ENCODE measurements at places on chromosomes 7 and 10. TPM values are rescaled to one million over a fixed set of nuclear protein-coding genes. Genes with fewer than 3 reads are reported as not detected.

The PDE1C gene
- 4.6 TPM for polyA plus RNA-seq

The UPK3B gene
- polyA plus RNA-seq = 1.1 TPM

The UNCX gene
- 8.5 TPM for polyA plus RNA-seq

The CCL26 gene
- polyA plus RNA-seq = not detected

- DNase-seq = no peak
Measured at GRCh38 chr10:117788911-117789310, 246.4 kb downstream of the EMX2 start.
